Omental fat pad (tissue), 4 donors: ENCODE measurements at places on chromosomes 6 and 20. TPM values are rescaled to one million over a fixed set of nuclear protein-coding genes. Genes with fewer than 3 reads are reported as not detected.

HTR1E gene
- not detected for total RNA-seq

PTK7 gene
- 38.9 TPM for total RNA-seq

HEY2 gene
- total RNA-seq: 0.24 TPM

RIMS4 gene
- total RNA-seq: 0.88 TPM

ASIP gene
- not detected for total RNA-seq

TMEM74B gene
- total RNA-seq: 1.7 TPM

BLCAP gene
- 58.6 TPM for total RNA-seq

TCF15 gene
- total RNA-seq: 13.2 TPM

PNLDC1 gene
- not detected for total RNA-seq

PNPLA1 gene
- not detected for total RNA-seq

F13A1 gene
- 529 TPM for total RNA-seq

SDC4 gene
- total RNA-seq: 42.1 TPM

RAET1L gene
- total RNA-seq: not detected

FAM217A gene
- total RNA-seq: not detected
